H4 (cell line): ENCODE measurements at places on chromosomes 5 and 9. TPM values are rescaled to one million over a fixed set of nuclear protein-coding genes. Genes with fewer than 3 reads are reported as not detected.
A peak's percentile ranks its signal among the peaks of the same experiment; 100 is the strongest.

- no peak for DNase-seq
Measured at GRCh38 chr9:19568946-19569345, 160.1 kb downstream of the ACER2 start.

DNA sequence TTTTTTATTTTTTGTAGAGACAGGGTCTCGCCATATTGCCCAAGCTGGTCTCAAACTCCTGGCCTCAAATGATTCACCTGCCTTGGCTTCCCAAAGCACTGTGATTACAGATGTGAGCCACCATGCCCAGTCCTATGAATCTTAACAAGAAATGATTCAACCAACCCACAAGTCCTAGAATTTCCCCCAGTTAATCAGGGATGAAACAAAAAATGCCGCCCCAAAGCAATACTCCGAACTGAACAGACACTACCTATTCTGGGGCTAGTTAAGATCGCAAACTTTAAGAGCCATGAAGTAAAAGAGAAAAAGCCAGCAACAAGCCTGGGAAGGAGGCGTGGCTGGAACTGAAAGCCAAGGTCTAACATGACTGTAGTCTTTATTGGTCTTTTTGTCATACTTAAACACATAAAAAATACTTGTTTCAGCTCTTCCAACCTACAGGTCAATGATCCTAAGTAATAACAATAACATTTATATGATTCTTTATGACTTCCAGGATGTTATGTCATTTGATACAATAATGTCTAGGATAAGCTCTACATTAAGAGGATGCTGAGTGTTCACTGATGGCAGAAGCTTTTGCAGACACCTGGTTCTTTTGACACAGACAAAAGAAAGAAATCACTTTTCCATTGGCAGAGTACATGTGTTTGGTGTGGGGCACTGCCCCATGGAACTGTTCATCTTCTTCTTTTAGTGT, 361.1 kb upstream of the TLE4 start:
- no peak for DNase-seq

- DNase-seq = no peak
Measured at GRCh38 chr5:77230727-77231470, 20.4 kb downstream of the PDE8B start.

GRCh38 chr5:158943057-158943456, 156.7 kb downstream of the EBF1 start:
- peak; percentile 55 for DNase-seq

DNA sequence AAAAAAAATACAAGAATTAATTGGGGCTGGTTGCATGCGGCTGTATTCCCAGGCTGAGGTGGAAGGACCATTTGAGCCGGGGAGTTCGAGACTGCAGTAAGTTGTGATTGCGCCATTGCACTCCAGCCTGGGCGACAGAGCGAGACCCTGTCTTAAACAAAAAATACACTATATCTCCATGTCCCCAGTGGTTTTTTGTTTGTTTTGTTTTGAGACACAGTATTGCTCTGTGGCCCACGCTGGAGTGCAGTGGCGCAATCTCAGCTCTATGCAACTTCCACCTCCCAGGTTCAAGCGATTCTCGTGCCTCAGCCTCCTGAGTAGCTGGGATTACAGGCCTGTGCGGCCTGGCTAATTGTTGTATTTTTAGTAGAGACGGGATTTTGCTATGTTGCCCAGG, 1.2 kb downstream of the COQ4 start:
- DNase-seq = no peak

DNA sequence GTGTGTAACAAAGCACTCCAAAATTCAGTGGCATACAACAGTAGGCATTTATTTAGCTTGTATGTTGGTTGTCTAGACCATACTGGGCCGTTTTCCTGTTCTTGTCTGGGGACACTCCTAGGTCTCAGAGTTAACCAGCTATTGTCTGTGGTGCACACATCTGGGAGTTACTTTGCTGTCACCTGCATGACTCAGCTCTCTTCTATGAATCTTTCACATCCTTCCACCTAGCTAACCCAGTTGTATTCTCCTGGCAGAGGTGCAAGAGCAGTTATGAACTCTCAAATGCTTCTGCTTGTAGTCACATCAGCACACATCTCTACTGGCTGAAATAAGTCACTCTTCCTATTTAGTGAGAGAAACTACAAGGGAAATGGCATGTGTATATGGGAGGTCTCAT, 138.1 kb downstream of the BAAT start:
- no peak for DNase-seq

Gene ATP10B
- 0.35 TPM in 1 of 2 replicates, not detected in the other for total RNA-seq

Gene TRAF1
- 0.21 TPM in 2 replicates for total RNA-seq

Gene AGXT2
- total RNA-seq = not detected in 2 replicates
